Uterus (tissue), 4 donors: ENCODE measurements at places on chromosomes 3 and 15. TPM values are rescaled to one million over a fixed set of nuclear protein-coding genes. Genes with fewer than 3 reads are reported as not detected.
A peak's percentile ranks its signal among the peaks of the same experiment; 100 is the strongest.

GRCh38 chr3:106913111-106913698 lies 464.0 kb upstream of the CCDC54 start:
- DNase-seq: no peak
- H3K4me1 ChIP-seq: no peaks in the 10 kb centered on the region
- H3K4me3 ChIP-seq: no peak overlapping the region
- H3K27ac ChIP-seq: no peak overlapping the region
- no peaks in the 10 kb centered on the region for H3K36me3 ChIP-seq

GRCh38 chr3:99498550-99499234 lies 139.7 kb upstream of the COL8A1 start:
- H3K4me1 ChIP-seq: no peaks in the 10 kb centered on the region
- H3K36me3 ChIP-seq: no peaks in the 10 kb centered on the region
- no peak for DNase-seq
- no peak overlapping the region for H3K4me3 ChIP-seq
- H3K27me3 ChIP-seq: no peaks in the 10 kb centered on the region

DNA sequence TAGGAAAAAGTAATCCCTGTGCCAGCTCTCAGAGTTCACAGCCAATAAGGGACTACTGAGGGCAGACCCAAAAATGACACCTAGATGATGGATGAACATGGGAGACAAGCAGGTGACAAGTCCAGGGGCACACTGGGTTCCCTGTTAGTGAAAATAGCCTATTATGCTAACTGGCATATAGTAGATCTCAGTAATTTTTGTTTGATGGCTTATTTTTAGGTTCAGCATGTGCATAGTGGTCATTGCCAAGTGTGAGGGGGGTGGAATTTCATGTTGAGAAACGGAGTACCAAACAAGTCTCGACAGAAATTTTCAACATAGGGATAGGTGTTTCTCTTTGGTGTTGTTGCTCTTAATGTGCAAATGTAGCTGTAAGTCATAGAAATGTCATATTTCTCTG lies 6.4 kb upstream of the ITGB5 start:
- H3K27me3 ChIP-seq: no peaks in the 10 kb centered on the region
- H3K4me3 ChIP-seq: no peak overlapping the region
- no peaks in the 10 kb centered on the region for H3K36me3 ChIP-seq

DNA sequence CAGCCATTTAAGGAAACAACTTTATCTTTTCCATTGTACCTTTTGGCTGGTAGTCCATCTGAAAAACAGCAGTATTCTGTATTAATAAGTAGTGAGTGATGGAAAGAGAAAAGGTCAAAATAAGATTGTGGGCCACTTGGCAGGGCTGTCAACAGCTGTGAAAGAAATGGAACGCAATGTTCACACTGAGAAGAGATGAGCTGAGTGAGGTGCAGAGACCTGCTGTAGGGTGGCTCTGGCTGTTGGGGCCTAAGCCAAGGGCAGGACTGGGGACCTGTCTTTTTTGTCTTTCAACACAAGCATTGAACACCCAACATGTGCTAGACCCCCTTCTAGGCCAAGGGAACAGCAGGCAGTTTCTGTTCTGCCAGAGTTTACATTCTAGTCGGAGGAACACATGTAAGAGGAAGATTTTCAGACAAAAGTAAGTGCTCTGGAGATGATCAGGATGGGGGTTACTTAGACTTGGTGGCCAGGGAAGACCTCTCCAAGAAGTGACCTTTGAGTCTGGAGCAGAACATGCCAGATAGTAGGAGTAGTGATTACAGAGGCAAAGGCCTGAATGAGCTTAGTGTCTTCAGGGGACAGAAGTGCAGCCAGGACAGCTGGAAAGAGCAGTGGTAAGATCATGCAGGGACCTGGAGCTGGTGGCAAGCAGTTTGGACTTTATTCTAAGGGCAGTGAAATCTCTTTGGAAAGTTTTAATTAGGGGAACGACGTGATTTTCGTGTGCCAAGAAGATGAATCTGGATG lies 29.6 kb downstream of the TSEN2 start:
- DNase-seq: no peak
- no peak overlapping the region for H3K27ac ChIP-seq
- H3K27me3 ChIP-seq: no peaks in the 10 kb centered on the region
- H3K4me1 ChIP-seq: no peaks in the 10 kb centered on the region
- H3K4me3 ChIP-seq: no peak overlapping the region

ANKUB1 gene
- total RNA-seq: 1.0 TPM

DNA sequence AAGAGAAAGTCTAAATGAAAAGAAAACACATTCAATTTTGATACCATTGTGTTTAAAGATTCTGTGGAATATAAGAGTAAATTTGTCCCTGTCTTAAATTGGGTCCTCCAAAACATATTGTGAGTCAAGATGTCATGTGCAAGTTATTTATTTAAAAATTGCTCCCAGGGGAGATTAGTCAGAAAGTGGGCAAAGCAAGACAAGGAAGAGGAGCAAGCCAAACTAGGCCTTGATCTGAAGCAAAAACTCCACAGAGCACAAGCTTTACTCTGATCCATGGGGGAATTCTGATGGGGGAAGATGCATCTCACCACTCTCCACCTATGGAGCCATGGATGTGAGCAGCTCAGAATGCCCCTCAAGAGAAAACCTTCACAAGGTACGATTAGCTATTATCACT lies 342.8 kb upstream of the IL12A start:
- no peaks in the 10 kb centered on the region for H3K36me3 ChIP-seq
- H3K27ac ChIP-seq: no peak overlapping the region
- no peaks in the 10 kb centered on the region for H3K4me1 ChIP-seq
- DNase-seq: no peak
- H3K4me3 ChIP-seq: no peak overlapping the region

- H3K4me3 ChIP-seq: no peak overlapping the region
- H3K36me3 ChIP-seq: no peaks in the 10 kb centered on the region
- peak overlapping the region; percentile 56 for H3K27ac ChIP-seq
- H3K4me1 ChIP-seq: no peaks in the 10 kb centered on the region
- no peak for DNase-seq
- no peaks in the 10 kb centered on the region for H3K27me3 ChIP-seq
Measured at GRCh38 chr15:89681146-89681545, 2.0 kb upstream of the PLIN1 start.

DNA sequence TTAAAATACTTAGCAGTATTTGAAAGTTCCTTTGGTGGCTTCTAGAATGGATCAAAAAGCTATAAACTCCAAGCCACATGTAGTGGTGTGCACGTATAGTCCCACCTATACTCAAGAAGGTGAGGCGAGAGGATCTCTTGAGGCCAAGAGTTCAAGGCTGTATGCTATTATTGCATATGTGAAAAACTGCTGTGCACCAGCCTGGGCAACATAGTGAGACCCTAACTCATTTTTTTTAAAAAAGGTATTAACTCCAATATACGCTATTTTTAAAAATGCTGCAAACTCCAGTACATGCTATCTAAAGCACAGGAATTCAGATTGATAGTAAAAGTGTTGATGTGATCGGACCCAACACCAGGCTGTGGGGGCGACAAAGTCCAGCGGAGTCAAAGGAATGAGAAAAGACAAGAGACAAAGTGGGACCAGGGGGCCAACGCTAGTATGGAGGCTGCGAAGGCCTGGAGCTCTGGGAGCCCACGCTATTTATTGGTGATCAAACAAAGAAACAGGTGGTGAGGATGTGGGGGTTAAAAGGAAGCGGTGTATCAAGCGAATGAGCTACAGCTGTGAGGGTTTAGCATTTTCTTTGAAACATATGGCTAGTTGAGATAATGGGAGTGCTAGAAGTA lies 66.6 kb downstream of the ARIH1 start:
- H3K27ac ChIP-seq: no peak overlapping the region
- H3K4me3 ChIP-seq: no peak overlapping the region
- H3K36me3 ChIP-seq: no peaks in the 10 kb centered on the region

DNA sequence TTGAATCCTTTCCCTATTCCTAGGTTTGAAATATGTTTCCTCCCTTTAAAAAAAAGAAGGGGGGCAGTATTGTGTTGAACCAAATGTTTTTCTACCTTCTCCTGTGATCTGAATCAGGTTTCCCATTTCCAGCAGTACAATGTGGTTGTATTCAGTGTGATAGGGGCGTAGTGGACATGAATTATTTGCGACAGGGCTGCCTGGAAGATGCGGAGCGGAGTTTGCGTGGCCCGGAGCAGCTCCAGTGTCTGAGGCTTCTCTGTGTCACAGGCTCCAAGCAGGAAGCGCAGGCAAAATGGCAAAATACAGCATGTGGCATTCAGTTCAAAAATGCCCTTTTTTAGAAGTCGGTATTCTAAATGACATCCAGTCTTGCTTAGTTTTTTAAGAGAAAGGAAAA lies 154.4 kb downstream of the PGPEP1L start:
- H3K27ac ChIP-seq: peak overlapping the region; percentile 98
- peak overlapping the region; percentile 61 for H3K4me3 ChIP-seq
- peak; percentile 90 for DNase-seq
- H3K27me3 ChIP-seq: no peaks in the 10 kb centered on the region
- H3K4me1 ChIP-seq: peaks cover 9% of the 10 kb centered on the region
- H3K36me3 ChIP-seq: no peaks in the 10 kb centered on the region
